Naive thymus-derived CD8-positive, alpha-beta T cell (primary cell): ENCODE measurements at places on chromosomes 3 and 15. TPM values are rescaled to one million over a fixed set of nuclear protein-coding genes. Genes with fewer than 3 reads are reported as not detected.

The WDR93 gene
- not detected for polyA plus RNA-seq

The SCAPER gene
- polyA plus RNA-seq: 17.7 TPM

The GPR156 gene
- polyA plus RNA-seq: not detected

The ZNF620 gene
- polyA plus RNA-seq: 4.0 TPM

The CDCP1 gene
- polyA plus RNA-seq: not detected

The SLC6A1 gene
- not detected for polyA plus RNA-seq

The EBLN2 gene
- polyA plus RNA-seq: 0.48 TPM

The MAGEL2 gene
- not detected for polyA plus RNA-seq

The C15orf62 gene
- polyA plus RNA-seq: 0.40 TPM

The CGNL1 gene
- polyA plus RNA-seq: not detected

The GNAT1 gene
- polyA plus RNA-seq: not detected

The NEK11 gene
- polyA plus RNA-seq: 0.82 TPM

The KIF9 gene
- 5.4 TPM for polyA plus RNA-seq

GRCh38 chr3:133282236-133282635, 117.6 kb upstream of the BFSP2 start:
- DNase-seq: no peak

DNA sequence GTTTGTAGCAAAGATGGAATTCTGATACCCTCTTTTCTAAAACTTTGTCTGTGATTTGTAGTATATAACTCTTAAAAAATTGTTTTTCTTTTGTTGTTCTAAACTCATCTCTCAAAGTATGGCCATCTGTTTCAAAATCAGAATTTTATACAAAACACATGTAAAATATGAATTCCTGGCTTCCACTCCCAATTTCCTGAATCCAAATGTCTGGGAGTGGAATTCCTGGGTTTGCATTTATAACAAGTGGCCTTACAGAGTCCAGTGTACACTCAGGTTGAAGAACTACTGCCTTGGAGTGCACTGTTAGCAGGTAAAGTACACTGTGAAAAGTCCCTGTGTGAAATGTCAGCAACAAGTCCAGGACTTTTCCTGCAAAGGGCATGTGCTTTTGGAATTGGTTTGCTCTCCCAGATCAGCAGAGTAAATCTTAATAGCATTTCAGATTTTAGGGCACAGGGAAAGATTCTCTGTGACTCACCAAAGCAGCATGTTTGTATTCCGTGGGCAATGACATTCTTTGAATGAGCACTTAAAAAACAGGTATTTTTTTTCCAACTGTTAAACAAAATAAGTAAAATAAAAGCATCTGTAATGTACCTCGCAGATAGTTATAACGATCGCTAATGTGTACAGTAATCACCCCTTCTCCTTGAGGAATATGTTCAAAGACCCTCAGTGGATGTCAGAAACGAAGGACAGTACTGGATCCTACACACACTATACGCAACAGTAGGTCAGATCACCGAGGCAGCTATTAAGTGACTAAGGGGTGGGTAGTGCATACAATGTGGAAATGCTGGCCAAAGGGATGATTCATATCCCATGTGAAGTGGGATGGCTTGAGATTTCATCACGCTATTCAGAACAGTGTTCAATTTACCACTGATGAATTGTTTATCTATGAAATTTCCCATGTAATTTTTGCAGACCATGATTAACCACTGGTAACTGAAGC, 2.0 kb upstream of the CLDN16 start:
- DNase-seq: no peak

DNA sequence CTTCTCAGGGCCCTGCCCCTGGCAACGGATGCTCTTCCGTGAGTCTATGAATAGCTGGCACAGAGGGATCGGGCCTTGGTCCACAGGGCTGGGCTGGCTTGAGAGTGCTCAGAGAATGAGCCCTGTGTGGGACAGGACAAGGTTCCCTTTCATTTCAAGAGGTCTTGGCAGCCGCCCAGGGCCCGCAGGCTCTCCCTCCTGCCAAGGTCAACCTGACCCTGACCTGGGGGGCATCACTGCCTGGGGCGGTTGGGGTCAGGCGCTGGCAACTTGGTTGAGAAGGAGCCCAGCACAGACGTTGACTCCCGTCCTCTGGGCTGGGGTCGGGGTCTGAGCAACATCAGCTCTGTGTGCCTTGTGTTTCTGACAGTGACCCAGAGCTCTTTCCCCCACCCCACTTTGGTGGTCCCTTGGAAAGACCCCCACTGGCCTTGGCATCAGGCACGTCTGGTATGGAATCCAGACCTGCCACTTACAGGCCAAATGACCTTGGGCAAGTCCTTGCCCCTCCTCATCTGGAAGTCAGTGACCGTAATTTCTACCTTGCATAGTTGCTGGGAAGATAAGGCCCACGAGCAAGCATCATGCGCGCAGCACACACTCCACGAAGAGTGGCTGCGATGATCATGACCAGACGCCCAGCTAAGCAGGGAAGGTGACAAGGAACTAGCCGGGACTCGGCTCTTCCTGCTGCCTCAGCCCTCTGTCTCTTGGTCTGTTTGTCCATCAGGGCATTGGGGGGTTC, 36.4 kb downstream of the EPHB3 start:
- no peak for DNase-seq

DNA sequence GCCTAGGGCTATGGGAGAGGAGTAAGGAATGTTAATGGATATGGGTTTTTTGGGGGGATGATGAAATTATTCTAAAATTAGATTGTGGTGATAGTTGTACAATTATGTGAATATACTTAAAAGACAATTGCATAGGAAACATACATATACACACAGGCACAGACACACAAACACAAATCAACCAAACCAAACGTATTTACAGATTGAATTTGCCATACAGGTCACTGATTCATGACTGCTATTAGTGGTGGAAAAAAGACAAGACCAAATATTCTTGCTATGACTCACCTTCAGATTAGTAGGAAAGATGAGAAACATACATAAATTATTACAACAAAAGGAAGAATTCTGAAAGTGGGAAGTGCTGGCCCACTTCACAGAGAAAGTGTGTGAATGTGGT, 85.3 kb downstream of the C3orf38 start:
- DNase-seq: no peak

DNA sequence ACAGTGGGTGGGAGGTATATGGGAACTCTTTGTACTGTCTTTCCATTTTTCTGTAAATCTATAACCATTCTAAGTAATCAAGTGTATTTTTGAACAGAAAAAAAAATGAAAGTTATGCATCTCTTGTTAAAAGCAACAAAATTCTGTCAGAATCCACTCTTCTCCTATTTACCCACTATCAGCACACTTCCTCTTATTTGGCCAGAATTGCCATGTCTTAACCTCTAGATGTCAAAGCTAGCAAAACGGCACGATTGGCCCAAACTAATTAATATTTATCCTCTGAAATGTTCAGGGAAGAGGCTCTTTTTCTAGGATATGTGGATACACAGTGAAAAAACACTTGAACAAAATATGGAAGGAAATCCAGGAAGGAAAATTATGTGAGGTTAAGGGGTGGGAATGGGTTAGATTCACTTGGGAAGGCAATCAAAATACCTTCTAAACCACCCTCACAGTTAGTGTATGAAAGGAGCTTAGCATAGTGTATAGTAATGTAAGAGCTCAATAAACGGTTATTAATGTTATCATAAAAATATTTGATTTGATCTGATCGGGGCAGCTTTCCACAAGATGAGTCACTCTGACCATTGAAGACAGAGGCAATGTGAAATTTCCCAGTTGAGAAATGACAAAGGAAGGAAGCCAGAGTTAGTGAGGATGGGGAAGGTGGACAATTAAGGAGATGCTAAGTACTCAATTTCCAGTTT, 20.1 kb upstream of the TGFBR2 start:
- DNase-seq: no peak

GRCh38 chr3:172746475-172746874, 4.1 kb upstream of the ECT2 start:
- no peak for DNase-seq

- DNase-seq: no peak
Measured at GRCh38 chr3:162842549-162843216, 1346.1 kb downstream of the OTOL1 start.

DNA sequence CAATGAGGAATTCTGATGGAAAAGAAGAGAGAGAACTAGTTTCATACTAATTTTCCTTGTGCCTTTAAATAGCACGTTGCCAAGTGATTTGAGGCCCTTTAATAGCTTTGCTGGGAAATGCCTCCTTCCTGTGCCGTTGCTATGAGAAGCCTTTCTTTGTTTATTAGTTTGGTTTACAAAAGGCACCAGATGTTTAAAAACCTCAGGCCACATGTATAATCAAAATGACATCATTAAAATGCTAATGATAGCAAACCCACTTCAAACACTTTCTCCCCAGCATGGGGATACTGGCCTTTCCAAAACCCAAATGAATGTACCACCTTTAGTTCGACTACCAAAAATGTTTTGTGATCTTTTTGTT, 50.0 kb upstream of the TBC1D23 start:
- no peak for DNase-seq

- DNase-seq: no peak
Measured at GRCh38 chr3:40924559-40925141, 274.7 kb upstream of the CTNNB1 start.

GRCh38 chr3:128577711-128578110, 72.9 kb downstream of the RPN1 start:
- DNase-seq: no peak

- DNase-seq: no peak
Measured at GRCh38 chr3:15694628-15695027, 93.1 kb downstream of the BTD start.

DNA sequence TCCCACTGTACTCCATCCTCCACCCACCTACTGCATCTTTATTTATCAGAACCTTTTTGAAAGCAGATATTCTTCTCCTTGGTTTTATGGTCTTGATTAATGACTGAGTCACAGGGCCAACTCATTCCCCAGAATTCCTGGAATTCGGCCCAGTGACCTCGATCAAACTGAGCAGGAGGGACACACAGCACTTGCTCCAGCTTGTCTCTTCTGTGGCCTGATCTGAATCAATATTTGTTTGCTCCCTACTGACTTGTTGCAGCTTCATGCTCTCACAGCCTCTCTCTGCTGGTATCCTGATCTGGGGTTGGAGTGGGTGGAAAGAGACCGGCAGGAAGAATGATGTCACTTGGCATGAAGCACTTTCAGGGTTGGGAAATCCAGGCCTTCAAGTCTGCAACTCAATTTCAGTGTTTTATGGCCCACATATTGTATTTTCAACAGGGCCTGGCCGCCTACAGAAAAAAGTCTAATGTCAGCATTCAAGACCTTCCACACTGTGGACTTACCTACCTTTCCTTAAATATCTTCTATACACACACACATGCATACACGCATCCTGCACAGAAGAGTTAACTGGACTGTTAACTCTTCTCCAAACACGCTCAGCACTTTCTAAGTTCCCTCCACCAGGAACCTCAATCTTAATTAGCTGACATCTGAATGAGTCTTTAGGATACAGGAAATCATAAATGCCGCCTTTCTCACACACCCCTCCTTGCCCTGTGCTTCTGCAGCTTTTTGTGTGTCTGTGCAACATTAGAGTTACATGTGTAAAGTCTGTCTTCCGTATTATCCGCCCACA, 4.6 kb downstream of the ANXA2 start:
- no peak for DNase-seq

DNA sequence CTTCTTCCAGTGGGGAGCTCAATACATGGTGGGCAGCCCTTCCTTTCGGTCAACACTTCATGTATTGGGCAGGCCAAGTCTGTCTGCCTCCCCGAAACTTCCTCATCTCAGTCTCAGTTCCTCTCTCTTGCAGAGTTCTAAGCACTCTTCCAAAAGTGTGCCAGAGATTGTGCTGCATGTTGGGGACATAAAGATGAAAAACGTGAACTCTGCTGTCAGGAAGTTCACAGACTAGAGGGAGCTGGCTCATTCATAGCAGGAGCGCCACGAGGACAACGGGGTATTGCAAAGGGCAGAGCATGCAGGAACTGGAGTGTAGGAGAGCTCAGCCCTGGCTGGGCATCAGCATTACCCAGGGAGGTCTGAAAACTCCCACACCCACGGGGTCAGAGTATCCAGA, 15.3 kb upstream of the EPHB3 start:
- DNase-seq: no peak

GRCh38 chr3:120864541-120864940, 43.5 kb upstream of the STXBP5L start:
- DNase-seq: no peak

GRCh38 chr15:33234020-33234461, 39.5 kb upstream of the FMN1 start:
- DNase-seq: no peak

DNA sequence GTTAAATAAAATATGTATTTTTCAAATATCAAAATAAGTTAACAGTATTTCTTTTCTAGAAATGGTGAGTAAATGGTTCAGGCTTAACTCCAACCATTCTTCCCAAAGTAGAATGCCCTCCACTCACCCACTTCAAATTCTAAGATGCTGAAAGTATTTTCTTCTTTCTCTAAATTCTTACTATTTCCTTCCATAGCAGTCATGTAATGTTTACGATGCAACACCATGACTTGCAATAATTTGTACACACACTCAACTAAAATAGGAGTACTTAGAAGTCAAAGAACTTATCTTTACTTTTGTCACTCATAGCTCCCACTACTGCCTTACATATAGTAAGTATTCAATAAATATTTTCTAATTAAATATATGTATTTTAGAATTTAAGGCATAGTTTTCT, 65.0 kb downstream of the AQR start:
- no peak for DNase-seq

GRCh38 chr3:14651440-14652251, at the start of gene CCDC174:
Gene CCDC174 (plus strand): TSS chr3:14651762. CDS start chr3:14651837, 75 bp downstream.
- peak; percentile 96 for DNase-seq

DNA sequence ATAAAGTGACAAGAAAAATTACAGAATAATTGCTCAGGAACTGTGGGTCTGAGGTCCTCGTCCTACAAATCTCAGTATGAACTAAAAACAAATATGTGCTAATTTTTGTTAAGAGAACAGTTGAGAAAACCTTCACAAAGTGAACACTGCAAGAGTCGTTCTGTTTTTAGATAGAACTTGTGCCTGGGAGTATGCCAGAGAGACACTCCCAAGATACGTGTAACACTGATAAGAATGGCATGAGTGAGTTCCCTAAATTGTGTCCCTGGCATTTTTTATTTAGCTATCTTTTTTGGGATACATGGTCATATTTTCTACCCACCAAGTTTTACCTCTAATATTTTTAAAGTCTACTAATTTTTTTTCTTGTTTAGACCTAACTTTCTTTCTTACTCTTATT, 860.0 kb upstream of the NR2F2 start:
- DNase-seq: no peak

- DNase-seq: no peak
Measured at GRCh38 chr3:112653209-112653871, 12.4 kb upstream of the CCDC80 start.

GRCh38 chr3:8953313-8953712, 10.0 kb downstream of the RAD18 start:
- no peak for DNase-seq

DNA sequence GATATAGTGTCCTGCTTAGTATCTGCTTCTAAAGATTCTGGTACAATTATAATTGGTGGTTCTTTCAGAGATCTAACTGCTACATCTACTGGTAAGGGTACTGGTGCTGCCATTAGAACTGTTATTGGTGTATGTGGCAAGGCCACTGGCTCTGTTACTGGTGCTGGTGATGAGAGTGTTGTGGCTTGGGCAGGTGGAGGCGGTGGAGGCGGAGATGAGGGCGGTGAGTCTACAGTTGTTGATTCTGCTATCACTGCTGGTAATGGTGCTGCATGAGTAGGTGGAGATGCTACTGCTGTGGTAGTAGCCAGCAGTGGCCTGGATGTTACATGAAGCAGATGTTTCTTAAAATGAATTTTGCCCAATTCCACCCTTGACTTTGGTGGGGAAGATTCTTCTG, 40.1 kb downstream of the SETD2 start:
- DNase-seq: no peak
